Skeletal muscle tissue (tissue), 5 donors: ENCODE measurements at places on chromosomes 12 and 14. TPM values are rescaled to one million over a fixed set of nuclear protein-coding genes. Genes with fewer than 3 reads are reported as not detected.

RASSF9 gene
- 2.6 TPM for total RNA-seq

SLC10A1 gene
- not detected for total RNA-seq

COL2A1 gene
- 88.2 TPM for total RNA-seq

PRH1 gene
- total RNA-seq: 31.8 TPM

ARHGAP9 gene
- total RNA-seq: 5.2 TPM

CARMIL3 gene
- total RNA-seq: under 0.01 TPM

GMFB gene
- 42.8 TPM for total RNA-seq

DLST gene
- total RNA-seq: 38.1 TPM

CSRP2 gene
- total RNA-seq: 20.4 TPM

C14orf39 gene
- total RNA-seq: 2.1 TPM
